OCI-M1 (cell line): ENCODE measurements at places on chromosomes 1 and 21.
A peak's percentile ranks its signal among the peaks of the same experiment; 100 is the strongest.

DNA sequence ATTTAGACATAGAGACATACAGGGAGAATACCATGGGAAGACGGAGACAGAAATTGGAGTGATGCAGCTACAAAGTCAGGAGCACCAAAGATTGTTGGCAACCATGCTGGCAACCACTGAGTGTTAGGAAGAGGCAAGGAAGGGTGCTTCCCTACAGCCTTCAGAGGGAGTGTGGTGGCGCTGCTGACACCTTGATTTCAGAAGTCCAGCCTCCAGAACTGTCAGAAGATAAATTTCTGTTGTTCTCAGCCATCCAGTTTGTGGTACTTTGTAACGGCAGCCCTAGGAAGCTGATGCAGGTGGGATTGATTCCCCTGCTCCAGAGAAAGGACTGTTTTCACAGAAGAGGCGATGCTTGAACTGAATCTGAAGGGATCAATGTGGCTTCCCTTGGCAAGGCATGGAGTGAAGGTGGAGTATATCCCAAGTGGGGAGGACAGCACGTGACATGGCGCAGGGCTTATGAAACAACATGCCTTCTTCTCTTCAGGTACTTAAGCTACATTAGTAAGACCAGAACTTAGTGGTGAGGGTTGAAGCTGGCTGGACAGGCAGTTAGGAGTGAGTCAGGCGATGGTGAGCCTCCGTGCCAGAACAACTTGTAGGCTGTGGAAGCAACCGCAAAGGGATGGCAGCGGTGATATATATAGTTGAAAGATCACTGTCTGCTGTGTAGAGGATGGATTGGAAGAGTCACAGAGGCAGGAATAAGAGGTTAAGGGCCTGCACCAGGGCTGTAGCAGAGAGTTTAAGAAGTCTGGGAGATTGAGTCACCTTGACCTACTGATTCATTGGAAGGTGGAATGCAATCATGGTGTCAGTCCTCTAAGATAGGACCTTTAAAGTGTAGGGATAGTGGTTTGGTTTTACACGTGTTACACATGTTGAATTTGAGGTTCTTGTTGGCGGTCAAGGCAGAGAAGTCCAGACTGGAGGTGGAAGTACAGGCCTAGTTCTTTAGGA, 2.1 kb downstream of the LEPR start:
- DNase-seq: peak; percentile 44

DNA sequence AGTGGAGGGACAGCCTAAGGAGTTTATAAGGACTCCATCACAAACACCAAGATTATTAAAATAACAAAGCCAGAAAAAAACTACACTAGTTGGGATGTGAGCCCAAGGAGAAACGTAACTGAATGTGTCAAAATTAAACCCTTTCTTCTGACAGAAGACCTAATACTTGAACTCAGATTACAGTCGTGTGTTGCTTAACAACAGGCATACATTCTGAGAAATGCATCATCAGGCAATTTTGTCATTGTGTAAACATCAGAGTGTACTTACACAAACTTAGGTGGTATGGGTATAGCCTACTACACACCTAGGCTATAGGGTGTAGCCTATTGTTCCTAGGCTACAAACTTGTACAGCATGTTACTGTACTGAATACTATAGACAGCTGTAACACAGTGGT, 23.4 kb downstream of the DSTYK start:
- DNase-seq: no peak

- no peak for DNase-seq
Measured at GRCh38 chr1:205565799-205566198, 61.3 kb downstream of the CDK18 start.

DNA sequence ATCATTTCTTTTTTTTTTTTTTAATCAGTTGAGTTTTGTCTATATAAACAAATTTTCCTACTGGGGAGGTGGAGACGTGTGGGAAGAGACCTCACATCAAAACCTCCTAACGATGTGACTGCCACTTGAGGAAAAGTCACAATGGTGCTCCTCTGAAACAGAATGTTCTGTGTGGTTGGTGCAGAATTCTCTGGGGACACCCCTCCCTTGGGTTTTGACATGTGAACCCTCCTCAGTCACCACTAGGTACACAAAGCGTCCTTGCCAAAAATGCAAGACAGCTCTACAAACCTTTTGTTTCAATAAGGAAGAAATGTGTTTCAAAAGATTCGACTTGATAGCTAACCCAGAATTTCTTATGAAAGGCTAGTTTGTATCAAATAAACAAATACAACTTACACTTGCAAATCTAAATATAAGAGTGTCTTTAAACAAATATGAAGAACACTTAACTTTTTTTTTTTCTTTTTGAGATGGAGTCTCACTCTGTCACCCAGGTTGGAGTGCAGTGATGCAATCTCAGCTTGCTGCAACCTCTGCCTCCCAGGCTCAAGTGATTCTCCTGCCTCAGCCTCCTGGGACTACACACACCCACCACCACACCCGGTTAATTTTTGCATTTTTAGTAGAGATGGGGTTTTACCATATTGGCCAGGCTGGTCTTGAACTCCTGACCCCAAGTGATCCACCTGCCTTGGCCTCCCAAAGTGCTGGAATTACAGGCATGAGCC, 9.3 kb downstream of the SLC25A24 start:
- DNase-seq: peak; percentile 70

DNA sequence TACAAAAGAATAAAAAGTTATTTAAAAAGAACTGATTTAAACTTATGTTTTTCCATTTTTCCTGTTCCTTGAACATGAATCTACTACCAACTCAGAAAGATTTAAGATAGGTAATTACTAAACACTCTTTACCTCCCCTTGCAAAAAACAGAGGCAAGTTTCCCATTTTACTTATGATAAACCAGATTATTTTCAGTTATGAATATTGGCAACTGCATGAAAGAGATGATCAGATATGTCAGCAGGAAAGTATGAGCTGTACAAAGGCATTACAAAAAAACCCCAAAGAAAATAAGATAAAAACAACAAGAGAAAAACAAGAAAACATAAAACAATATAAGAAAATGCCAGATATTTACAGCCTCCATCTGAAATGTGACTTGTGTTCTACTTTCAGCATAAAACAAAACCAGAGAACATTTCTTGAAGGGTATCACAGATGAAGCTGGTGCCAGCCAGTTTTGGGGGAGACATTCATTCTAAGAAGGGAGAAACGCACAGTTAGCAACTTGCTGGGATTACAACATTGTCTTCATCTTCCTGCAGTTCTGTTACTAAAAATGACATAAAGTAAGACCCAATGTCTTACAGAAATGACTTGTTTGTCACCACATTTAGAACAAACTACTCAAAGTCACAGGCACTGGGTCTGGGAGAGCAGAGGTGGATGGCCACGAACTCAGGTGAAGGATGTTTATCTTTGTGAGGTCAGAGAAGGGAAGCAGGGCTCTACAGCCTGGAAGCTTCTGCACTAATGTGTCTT, 19.1 kb downstream of the ZC3H12A start:
- DNase-seq: no peak

- DNase-seq: peak; percentile 96
Measured at GRCh38 chr1:119674835-119675289, 26.8 kb upstream of the ZNF697 start.

GRCh38 chr1:244002721-244003120, 48.4 kb upstream of the ZBTB18 start:
- no peak for DNase-seq

GRCh38 chr1:104791030-104791429, 1041.3 kb downstream of the AMY1C start:
- DNase-seq: no peak

DNA sequence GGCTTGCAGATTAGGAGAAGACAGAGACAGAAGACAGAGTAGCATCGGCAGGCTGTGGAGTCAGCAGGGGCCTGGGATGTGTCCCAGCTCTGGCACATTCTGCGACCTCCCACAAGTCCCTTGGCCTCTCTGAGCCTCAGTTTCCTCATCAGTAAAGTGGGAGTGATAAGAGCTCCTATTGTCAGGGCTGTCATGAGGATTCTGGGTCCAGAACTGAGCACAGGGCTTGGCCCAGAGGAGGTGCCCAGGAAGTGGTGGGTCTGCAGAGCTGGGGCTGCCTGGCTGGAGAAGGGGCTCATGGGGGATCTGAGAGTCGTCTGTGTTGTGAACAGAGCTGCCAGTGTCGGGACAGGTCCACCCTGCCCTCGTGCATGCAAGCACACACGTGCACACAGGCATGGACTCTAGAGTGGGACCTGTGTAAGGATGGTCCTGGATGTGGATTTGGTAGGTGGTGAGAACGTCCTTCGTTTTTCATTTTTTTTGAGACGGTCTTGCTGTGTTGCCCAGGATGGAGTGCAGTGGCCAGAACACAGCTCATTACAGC, 262.9 kb downstream of the PTPRU start:
- no peak for DNase-seq
